Left renal cortex interstitium (tissue), 4 donors: ENCODE measurements at places on chromosomes 7 and 10. TPM values are rescaled to one million over a fixed set of nuclear protein-coding genes. Genes with fewer than 3 reads are reported as not detected.

GATA3 gene
- 82.9 TPM for polyA plus RNA-seq

DNA sequence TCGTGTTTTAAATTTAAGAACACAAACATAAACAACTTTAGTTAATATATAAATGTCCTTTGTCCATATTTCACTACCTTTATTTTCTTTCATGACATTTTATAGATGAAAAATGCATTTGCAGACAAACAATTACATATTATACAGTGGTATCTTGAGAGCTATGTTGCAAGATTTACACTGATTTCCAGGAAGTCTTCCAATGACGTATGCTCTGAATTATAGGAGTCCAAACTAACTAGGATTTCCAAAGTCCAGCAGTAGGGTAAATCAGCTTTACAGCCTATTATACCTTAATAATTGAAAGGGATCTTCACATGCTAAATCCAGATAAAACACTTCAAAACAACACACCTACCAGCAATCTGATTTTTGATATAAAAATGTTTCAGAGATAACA, 69.4 kb downstream of the HYCC1 start:
- DNase-seq = no peak

- no peak for DNase-seq
Observed at GRCh38 chr10:116178086-116178605, 94.9 kb downstream of the GFRA1 start.

GRCh38 chr10:95688648-95689047, 5.1 kb downstream of the TCTN3 start:
- DNase-seq = no peak

- DNase-seq = no peak
Observed at GRCh38 chr7:157514306-157514705, 177.5 kb downstream of the DNAJB6 start.
